ENCODE measurements at places on chromosomes 5 and 9.

DNA sequence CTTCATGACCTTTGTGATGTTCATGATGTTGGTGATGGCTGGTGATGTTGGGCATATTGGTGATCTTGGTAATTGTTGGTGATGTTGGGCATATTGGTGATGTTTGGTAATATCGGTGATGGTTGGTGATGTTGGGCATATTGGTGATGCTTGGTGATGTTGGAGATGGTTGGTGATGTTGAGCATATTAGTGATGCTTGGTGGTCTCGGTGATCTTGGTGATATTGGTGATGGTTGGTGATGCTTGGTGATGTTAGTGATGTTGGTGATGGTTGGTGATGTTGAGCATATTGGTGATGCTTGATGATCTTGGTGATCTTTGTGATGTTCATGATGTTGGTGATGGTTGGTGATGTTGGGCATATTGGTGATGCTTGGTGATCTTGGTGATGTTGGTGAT lies 73.8 kb downstream of the IRX2 start:
- DNase-seq, result no peak
- H3K4me3 ChIP-seq, result no peak overlapping the region
- H3K36me3 ChIP-seq, result no peaks in the 10 kb centered on the region
- no peak overlapping the region for H3K27ac ChIP-seq
- H3K4me1 ChIP-seq, result no peaks in the 10 kb centered on the region

GRCh38 chr5:133246376-133247150 lies 194.8 kb downstream of the HSPA4 start:
- no peak for DNase-seq
- H3K36me3 ChIP-seq, result no peaks in the 10 kb centered on the region
- H3K4me3 ChIP-seq, result no peak overlapping the region

- no peaks in the 10 kb centered on the region for H3K27me3 ChIP-seq
- no peaks in the 10 kb centered on the region for H3K4me1 ChIP-seq
Observed at GRCh38 chr5:100641833-100642232, 106.7 kb downstream of the FAM174A start.

DNA sequence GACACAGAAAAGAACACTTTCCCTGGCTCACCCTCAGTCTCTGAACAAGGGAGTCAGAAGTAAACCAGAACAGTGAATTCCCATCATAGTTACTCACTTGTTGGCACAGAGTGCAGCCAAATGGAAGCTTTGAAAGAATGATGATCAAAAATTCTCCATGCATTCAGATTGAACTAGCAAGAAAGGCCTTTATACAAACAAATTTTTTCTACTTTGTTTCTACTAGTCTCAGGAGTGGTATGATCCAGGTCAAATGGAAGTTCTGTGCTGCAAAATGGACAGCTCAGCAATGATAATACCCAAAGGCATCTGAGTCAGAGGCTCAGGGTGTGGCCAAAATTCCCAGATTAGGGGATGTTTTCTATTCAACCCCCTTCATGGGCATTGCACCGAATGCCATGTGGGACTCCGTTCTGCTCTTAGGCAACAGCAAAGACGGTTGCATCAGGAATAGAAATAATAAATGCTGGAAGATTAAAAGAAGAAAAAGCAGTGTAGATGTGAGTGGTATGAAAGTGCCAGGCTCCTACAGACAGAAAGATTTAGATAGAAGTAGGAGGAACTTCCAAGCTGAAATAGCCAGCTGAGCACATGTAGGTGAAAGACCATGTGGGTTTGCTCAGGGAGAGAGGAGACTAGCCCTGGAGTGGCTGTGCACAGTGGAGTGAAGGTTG lies 24.0 kb upstream of the ASPN start:
- H3K4me3 ChIP-seq, result no peak overlapping the region
- peaks cover 31% of the 10 kb centered on the region for H3K4me1 ChIP-seq
- H3K27me3 ChIP-seq, result no peaks in the 10 kb centered on the region

DNA sequence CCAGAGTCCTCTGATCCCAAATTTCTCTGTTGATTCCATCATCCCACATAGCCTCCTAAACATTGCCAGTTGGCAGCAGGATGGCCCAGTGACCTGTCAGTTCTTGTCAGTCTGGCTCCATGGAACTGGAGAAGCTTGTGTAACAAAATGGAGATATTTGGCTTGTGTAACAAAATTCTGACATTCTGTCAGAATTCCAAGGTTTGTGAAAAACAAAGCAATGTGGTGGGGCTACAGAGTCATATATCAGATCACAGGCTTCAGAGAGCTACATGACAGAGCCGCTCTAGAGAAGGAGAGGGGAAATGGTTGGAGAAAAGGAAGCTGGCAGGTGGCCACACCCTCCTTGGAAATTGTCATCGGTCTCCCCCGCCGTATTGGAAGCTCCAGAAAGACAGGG lies 75.4 kb upstream of the MAN2A1 start:
- H3K4me1 ChIP-seq, result no peaks in the 10 kb centered on the region
- H3K27me3 ChIP-seq, result no peaks in the 10 kb centered on the region
- DNase-seq, result peak; percentile 63

GRCh38 chr5:65199993-65200675 lies 281.6 kb downstream of the ADAMTS6 start:
- H3K36me3 ChIP-seq, result no peaks in the 10 kb centered on the region
- H3K27me3 ChIP-seq, result no peaks in the 10 kb centered on the region
- no peak overlapping the region for H3K4me3 ChIP-seq
- H3K27ac ChIP-seq, result no peak overlapping the region
- H3K4me1 ChIP-seq, result no peaks in the 10 kb centered on the region
- DNase-seq, result peak; percentile 74

DNA sequence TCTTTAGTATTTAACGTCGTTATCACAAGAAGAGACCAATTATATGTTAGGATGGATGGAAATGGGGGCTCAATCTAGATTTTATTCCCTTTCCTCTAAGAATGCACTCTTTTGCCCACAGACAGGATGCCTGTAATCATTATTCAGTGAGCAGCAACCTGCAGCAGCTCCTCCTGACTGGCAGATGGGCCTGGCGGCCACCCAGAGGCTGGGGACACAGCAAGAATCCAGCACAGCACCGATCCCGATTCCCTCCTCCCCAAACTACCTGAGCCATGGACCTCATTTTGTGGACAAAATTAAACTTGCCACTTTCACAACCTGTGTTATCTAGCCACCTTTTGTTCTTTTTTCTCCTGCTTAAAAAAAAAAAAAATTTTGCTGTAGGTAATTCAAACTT lies 101.0 kb downstream of the USP20 start:
- H3K27ac ChIP-seq, result no peak overlapping the region
- H3K27me3 ChIP-seq, result no peaks in the 10 kb centered on the region
- no peak overlapping the region for H3K4me3 ChIP-seq

DNA sequence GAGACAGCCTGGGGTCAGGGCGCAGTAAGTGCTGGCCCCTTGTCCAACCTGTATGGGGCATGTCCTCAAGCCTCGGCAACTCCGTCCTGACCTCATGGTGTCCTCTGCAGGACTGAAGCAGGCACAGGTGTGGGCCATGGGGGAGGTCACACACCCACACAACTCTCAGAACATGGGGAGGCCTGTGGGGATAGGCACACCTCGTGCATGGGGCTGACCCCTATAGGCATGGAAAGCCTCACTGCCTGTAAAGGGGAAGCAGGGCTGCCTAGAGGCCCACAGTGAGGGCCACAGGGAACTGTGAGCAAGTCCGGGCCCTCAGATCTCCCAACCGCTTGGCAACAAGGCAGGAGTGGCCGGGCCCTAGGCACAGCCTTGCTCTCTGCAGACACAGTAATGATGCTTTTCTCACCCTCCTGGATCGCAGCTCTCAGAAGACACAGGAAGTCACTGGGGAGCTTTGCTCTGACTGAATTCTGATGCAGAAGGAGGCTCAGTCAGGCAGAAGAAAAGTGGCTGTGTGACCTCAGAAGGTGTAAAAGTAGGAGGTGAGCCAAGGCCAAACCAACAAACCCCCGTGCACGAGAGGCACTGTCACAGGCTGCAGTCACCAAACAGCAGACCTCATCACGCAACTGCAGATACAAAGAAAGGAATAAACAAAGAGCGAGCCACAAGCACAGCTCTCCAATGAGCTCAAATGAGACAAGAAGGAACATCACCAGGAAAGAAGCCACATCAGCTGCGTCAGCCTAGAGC lies 5.4 kb downstream of the IPPK start:
- no peak overlapping the region for H3K27ac ChIP-seq
- no peak overlapping the region for H3K4me3 ChIP-seq
- H3K36me3 ChIP-seq, result peaks cover 10% of the 10 kb centered on the region
- peaks cover 7% of the 10 kb centered on the region for H3K4me1 ChIP-seq
- no peak for DNase-seq
- H3K27me3 ChIP-seq, result no peaks in the 10 kb centered on the region

DNA sequence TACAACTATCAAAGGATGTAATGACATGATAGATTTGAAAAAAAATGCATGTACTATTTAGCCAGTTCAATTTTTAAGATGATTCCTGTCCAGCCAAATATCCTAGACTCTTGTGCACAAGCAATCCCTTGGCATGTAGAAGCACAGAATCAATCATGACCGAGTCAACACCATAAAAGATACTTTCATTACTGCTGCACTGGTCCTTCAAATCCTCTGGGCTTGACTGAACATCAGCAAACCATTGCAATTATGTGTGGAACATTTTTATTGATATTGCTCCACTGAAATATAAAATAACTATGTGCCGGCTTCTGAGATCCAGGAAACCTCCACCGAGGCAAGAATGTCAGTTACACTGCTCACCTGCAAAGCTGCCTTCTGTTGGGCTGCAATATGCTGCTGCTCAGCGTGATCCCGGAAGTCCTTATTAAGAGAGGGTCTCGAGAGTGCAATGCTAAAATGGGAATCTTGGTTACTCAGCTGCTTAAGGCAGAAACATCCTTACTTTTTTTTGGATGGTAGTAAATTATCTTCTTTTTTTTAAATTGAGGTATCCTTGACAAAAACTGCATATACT lies 28.7 kb downstream of the INIP start:
- H3K4me1 ChIP-seq, result no peaks in the 10 kb centered on the region
- H3K27ac ChIP-seq, result no peak overlapping the region
- H3K36me3 ChIP-seq, result peaks cover 21% of the 10 kb centered on the region
- H3K27me3 ChIP-seq, result no peaks in the 10 kb centered on the region

DNA sequence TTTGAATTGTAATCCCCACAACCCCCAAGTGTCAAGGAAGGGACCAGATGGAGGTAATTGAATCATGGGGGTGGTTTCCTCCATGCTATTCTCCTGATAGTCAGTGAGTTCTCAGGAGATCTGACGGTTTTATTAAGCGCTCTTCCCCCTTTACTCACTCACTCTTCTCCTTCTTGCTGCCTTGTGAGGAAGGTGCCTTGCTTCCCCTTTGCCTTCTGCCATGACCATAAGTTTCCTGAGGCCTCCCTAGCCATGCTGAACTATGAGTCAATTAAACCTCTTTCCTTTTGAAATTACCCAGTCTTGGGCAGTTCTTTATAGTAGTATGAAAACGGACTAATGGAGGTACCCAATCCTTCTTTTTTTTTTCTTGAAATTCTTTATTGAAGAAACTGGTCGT lies 2.2 kb upstream of the CEP120 start:
- no peaks in the 10 kb centered on the region for H3K4me1 ChIP-seq
- H3K4me3 ChIP-seq, result no peak overlapping the region
- no peak for DNase-seq
- H3K27me3 ChIP-seq, result no peaks in the 10 kb centered on the region
- H3K36me3 ChIP-seq, result no peaks in the 10 kb centered on the region
- no peak overlapping the region for H3K27ac ChIP-seq

GRCh38 chr5:6920628-6921256 lies 207.5 kb downstream of the TENT4A start:
- no peaks in the 10 kb centered on the region for H3K27me3 ChIP-seq
- no peak overlapping the region for H3K27ac ChIP-seq
- no peak for DNase-seq
- H3K4me3 ChIP-seq, result no peak overlapping the region
- H3K4me1 ChIP-seq, result no peaks in the 10 kb centered on the region

GRCh38 chr9:71897577-71897976 lies 13.4 kb downstream of the ABHD17B start:
- no peak overlapping the region for H3K27ac ChIP-seq
- H3K36me3 ChIP-seq, result no peaks in the 10 kb centered on the region
- no peaks in the 10 kb centered on the region for H3K4me1 ChIP-seq
- no peak for DNase-seq
- no peaks in the 10 kb centered on the region for H3K27me3 ChIP-seq
